ENCODE measurements at places on chromosomes 1 and 21.

DNA sequence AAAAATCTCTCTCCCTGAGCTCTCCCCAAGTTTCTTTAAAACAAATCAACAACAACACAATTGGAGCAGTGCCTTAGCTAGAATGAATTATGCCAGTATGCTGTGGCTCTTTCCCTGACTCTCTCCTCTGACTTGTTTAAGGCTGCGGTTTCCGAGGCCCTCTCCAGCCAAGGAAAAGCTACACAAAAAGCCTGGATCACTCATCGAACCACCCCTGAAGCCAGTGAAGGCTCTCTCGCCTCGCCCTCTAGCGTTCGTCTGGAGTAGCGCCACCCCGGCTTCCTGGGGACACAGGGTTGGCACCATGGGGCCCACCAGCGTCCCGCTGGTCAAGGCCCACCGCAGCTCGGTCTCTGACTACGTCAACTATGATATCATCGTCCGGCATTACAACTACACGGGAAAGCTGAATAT is 1.9 kb downstream of the S1PR1 start:
- peak; percentile 53 for DNase-seq

- DNase-seq: no peak
These were observed 20.4 kb downstream of the ODF2L start for GRCh38 chr1:86375688-86376087.

DNA sequence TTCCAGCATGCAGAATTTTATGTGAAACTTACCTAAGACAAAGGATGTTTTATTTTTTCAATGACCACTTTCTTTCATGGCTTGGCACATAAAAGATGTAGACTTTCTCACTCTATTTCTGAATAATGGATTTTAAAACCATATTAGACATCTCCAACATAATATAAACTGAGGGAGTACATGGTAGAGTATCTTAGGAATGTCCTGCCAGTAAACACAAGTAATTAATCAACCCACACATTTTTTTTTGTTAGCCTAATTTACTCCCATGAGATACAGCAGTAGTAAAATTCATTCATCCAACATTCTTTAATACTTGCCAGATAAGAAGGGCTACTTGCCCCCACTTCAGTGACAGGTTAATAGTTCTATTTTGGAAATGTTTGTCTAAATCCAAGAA is 235.4 kb upstream of the ADAMTS5 start:
- no peak for DNase-seq

GRCh38 chr1:203439131-203439730 is 36.4 kb upstream of the PRELP start:
- DNase-seq: no peak

- peak; percentile 10 for DNase-seq
These were observed 83.0 kb downstream of the NTPCR start for GRCh38 chr1:233033361-233033760.

DNA sequence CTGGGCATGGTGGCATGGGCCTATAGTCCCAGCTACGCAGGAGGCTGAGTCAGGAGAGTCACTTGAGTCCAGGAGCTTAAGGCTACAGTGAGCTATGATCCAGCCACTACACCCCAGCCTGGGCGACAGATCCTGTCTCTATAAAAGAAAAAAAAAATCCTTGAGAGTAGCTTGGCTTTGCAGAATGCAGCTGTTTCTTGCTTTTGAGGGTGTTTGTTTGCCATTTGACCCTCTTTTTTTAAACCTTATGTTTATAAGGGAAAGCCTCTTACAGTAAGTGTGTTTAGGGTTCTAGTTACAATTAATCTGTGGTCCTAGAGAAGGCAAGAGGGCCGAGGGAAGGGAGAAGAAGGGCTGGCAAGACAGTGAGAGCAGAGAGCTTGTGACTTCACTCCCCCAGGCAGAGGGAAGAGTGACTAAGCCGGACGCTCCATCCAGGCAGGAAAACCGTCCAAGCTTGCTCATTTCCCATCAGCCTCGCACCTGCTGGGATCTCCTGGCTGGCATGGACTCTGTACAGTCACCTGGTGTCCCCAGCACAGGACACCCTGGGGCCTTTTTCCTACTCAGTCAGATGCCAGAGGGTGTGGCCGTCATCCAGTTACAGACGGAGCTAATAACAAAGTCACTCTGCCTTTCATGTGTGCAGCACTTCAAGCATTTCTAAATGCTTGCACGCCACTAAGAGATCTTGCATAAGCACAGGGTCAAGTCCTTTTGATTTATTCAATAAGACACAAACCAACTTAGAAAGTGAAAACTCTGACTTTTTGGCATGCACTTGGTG is 55.5 kb upstream of the PSEN2 start:
- DNase-seq: peak; percentile 12

DNA sequence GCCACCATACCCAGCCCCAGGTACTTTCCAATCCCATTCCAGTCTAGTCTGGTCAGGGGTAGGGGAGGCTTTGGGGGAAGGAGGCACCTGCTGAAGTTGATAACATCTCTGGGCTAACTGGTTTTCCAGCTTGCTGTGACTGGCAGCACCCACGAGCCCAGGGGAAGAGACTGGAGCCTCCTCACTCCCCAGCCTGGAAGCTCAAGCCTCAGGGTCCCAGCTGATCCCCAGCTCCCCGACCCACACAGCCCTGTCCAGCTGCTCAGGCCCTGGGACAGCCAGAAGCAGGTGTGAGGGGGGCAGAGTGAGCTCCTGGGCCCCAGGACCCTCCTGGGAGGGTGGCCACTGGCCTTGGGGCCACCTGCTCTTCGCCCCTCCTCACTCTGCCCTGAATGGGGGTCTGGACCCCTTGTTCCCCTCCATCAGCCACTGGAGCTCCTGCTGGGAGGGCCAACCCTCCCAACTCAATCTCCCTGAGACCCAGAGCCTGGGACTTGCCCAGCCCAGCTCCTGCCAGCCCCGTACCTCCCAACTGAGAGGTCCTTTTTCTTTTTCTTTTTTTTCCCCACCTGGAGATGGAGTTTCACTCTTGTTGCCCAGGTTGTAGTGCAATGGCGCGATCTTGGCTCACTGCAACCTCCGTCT is 23.5 kb upstream of the RNU1-4 start:
- DNase-seq: no peak

Data from AG04449 (cell line).